ENCODE measurements at places on chromosomes 7 and 10.
A peak's percentile ranks its signal among the peaks of the same experiment; 100 is the strongest.

GRCh38 chr7:102425639-102426267, 7.6 kb upstream of the ORAI2 start:
- DNase-seq, result peak; percentile 85

- DNase-seq, result no peak
Observed at GRCh38 chr7:109745677-109746410, 1176.2 kb downstream of the DNAJB9 start.

- DNase-seq, result no peak
Observed at GRCh38 chr10:111298031-111298430, 221.2 kb downstream of the ADRA2A start.

DNA sequence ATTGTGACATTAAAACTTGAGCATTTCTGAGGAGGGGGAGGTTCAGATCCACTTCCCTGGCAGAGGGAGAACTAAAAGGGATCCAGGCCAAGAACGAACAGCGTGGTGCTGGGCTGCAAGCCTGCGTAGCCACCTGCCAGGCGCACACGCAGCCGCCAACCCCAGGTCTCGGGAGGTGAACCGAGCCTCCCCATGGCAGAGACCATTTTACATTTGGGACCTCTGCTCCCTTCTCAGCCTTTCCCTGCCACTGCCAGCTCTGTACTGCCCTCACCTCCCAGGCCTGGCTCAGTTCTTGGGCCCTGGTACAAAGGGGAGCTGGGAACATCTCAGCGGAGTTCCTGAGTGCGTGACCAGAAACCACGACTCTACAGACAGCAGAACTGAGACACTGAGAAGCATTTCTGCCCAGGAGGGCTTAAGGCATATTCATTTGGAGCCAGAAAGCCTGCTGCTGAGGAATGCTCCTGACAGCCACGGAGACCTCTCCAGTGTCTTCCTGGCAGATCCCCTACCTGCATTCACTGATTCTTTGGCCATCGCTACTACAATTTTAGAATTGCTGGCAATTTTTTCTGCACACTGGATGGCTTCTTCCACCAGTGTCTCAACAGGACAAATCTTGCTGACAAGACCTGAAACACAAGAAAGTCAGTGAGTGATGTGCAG, 7.6 kb downstream of the ECHS1 start:
- DNase-seq, result no peak

DNA sequence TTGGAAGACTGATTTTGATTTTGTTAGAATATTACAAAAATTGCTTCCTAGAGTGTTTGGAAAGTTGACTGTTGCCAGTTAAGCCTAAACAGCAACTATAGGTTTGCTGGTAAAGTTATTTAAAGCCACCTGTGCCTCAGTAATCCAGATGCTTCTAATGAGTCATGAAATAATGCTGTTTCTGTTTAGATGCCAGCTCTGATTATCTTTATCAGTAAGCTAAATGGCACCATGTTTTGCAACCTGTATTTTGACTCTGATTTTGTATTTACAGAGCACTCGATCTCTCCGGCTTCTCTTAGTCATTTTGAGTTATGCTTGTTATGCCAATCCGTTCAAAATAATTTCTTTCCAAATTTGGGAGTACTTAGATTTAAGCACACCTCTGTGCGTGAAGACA, 366.1 kb downstream of the EXOC4 start:
- DNase-seq, result no peak

- DNase-seq, result no peak
Observed at GRCh38 chr7:68729371-68729770, 868.9 kb upstream of the AUTS2 start.

DNA sequence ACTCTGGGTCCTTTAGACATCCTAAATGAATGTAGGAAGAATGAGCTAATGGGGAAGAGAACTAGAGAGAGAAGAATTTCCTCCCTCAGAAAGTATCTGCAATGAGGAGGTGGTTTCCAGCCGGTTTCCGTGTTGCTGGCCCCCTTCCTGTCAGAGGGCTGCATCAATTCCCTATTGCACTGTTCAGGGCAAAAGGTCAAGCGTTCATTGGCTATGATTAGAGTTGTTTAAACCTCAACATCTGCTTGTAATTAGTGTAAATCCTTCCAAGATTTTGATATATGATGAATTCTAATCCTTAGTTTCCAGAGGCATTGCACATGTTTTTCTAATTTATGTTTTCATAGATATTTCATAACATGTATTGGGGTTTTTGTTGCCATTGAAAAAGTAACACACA, 107.3 kb upstream of the SGCE start:
- DNase-seq, result no peak

- no peak for DNase-seq
Observed at GRCh38 chr7:157521061-157521731, 184.4 kb downstream of the DNAJB6 start.

GRCh38 chr7:137835486-137836112, 11.2 kb downstream of the DGKI start:
- no peak for DNase-seq

DNA sequence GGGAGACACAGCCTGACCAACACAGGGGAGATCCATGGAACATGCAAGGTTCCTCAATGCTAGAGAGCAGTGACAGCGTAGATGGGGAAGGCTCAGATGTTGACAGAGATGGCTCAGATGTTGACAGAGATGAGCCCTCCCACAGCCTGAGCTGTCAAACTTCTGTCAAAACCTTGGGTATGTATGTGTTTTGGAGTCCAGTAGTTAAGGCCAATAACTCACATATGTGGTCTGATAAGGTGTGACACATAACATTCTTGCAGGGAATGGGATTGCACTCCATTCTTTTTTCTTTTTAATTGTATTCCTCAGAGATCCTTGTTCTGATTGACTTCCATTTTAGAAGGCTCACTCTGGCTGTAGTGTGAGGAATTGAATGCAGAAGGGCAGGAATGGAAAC, 136.3 kb downstream of the C1GALT1 start:
- DNase-seq, result no peak

- DNase-seq, result no peak
Observed at GRCh38 chr10:102652170-102652916, 8.1 kb downstream of the TRIM8 start.

GRCh38 chr7:1197997-1198625, 34.6 kb upstream of the UNCX start:
- DNase-seq, result no peak

GRCh38 chr7:36707898-36708297, 16.4 kb downstream of the AOAH start:
- no peak for DNase-seq

GRCh38 chr7:122789156-122789555, 86.4 kb upstream of the RNF148 start:
- no peak for DNase-seq

DNA sequence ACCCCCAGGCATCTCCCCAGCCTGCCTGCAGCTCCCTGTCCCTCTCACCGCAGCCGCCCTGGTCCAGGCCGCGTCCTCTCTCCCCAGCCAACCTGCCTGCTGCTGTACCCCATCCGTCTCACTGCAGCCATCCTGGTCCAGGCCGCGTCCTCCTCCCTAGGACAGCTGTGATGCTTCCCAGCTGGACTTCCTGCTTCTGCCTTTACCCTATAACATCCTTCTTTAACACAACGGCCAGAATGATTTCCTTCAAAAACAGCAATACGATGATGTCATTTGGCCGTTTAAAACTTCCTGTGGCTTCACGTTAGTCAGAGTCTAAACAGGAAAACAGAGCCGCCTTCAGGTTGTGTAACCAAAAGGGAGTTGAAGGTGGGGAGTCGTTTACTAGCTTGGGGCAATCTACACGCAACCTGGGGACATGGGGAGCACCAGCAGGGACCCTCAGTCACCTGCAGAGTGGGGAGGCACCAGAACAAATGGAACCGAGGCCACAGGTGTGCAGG, 32.2 kb upstream of the ZFAND2A start:
- DNase-seq, result no peak

DNA sequence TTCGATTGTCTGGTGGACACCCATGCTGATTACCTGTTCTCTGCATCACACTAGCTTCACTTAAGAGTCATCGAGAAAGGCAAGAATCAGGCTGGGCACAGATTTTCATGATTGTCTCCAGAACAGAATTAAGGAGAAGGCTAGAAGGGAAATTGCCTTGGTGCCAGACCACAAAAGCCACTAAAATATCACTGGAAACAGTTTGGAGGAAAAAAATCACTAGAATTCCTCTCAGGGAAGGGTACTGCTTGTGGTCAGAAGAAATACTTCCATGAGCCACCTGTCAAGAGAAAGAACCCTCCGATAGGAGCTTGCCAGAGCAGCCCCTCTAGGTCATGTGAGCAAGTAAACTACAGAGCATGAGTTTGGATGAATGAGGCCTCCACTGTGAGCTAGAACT, 269.3 kb upstream of the TEX47 start:
- DNase-seq, result no peak

GRCh38 chr7:101538596-101539459, 90.3 kb downstream of the MYL10 start:
- DNase-seq, result peak; percentile 9

- no peak for DNase-seq
Observed at GRCh38 chr10:125774581-125775191, 935 bp downstream of the MMP21 start.

- DNase-seq, result no peak
Observed at GRCh38 chr7:123715198-123715597, 33.6 kb downstream of the WASL start.

DNA sequence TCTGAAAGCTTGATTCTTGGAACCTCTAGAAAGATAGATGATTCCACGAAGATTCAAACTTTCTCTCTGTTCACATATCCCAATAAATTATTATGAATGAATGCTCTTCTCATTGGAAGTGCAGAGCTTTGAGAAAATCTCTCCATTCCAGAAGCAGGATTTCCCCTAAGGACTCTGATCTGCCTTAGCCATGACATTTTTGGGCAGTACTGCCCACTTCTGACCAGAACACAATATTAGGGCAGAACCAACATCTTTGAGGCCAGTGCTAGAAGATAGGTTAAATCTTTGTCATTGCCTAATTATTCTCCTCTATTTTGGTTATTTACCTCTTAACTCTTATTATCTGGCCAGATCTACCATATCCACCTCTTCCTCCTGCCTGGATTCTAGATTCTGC, 49.9 kb downstream of the ARMC3 start:
- no peak for DNase-seq

DNA sequence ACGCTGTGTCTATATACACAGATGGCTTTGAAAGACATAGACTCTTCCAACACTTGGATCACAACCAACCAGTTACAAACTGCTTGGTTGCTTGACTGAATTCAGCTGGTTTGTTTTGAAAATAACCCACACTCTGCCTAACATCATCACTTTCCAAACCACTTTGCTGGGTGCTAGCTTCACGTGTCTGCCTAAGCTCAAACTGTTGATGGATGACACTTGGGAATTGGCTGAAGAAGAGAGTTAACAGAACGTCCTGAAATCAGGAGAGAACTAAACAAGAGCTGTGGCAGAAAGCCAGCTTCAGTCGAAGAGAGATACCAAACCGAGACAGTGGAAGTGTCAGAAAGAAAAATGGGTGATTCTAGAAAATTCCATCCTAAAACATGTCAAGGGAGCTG, 420.8 kb upstream of the AUTS2 start:
- DNase-seq, result no peak

- DNase-seq, result no peak
Observed at GRCh38 chr7:44853391-44853790, 5.5 kb upstream of the H2AZ2 start.

- no peak for DNase-seq
Observed at GRCh38 chr10:105729428-105729827, 1088.3 kb downstream of the SORCS3 start.

GRCh38 chr7:41437257-41438196, 265.4 kb downstream of the INHBA start:
- DNase-seq, result no peak

DNA sequence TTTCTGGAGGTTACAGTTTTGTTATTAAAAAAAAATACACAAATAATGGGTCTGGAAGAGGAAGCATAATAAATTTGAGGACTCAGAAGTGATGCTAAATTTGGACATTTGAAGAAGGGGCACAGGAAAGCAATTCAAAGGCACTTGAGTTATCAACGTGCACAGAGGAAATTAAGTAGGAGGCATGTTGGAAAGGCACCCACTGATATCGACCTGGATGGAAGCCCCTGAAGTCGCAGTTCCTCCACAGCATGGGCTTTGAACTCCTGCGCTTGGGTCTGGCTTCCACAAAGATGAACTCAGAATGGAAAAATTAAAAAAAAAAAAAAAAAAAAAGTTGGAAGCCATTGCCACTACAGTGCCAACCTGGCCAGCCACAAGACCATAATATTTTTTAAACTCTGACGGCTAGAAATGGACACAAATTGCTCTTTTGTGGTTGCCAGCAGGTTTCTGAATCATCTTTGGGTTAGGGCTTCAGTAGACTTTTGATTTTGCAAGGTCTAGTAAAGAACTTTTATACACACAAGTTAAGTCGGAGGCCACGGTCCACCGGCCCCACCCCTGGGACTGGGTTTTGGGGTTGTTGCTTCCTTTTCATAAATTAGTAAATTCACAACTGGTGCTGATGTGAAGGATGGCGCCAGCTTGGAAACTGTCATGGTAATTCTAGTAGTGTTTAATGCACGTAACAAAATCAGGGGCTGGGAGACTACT, 21.6 kb downstream of the JCAD start:
- DNase-seq, result no peak

DNA sequence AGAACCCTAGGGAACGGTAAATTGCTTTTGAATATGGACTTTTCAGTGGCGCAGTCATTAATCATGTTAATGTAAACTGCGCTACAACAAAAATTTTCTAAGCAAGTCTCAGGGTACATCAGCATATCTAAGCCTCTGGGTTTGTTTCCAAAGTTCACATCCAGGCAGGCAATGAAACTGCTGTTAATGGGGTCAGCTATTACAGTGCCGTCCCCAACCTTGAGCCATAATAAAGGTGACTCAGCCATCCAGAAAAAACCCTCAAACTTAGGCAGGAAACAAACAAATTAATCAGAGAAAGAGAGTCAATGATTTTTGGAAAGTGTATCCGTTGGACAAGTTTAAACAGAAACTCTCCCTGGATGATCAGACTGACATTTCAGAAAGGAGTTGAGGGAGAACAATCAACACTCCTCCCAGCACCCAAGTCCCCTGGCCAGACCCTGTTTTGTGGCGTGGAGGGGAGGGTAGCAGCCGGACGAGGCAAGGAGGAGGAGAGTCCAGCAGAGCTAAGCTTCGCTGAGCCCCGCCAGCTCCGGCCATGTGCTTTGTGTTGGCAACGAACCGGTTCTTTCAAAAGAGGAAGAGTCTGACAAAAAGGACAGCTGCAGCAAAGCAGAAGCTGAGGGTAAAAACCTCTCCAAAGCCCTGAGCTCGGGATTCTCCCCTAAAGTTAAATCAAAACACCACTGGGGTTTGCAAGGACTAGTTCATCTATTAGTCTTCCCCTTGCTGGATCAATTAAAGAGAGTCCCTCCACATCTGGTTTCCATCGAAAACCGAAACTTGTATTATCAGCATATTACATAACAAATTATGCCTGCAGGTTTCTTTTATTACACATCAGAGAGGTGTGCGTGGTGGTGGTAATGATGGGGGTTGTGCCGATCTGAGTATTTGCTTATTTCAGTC, 3.6 kb downstream of the FAM53B start:
- DNase-seq, result no peak

- DNase-seq, result no peak
Observed at GRCh38 chr7:128104108-128104742, 73.0 kb upstream of the LRRC4 start.

DNA sequence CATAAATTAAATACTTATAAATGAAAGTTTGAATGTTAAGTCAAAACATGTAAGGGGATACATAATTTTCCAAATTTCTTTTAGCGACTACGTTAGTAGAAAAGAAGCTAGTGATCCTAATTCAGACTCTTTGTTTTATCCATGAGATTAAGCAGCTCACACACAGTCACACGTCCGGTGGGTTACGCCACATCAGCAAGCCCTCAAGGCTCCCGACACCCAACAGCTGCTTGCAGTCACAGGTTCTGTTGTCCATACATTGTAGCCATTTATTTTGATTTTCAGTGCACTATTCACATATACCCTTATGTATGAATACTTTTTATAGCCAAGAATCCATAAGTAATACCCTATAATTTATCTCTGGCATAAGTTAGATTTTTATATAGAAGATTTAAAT, 39.5 kb downstream of the XRCC2 start:
- DNase-seq, result no peak
